ENCODE measurements at places on chromosomes 11 and 22.

DNA sequence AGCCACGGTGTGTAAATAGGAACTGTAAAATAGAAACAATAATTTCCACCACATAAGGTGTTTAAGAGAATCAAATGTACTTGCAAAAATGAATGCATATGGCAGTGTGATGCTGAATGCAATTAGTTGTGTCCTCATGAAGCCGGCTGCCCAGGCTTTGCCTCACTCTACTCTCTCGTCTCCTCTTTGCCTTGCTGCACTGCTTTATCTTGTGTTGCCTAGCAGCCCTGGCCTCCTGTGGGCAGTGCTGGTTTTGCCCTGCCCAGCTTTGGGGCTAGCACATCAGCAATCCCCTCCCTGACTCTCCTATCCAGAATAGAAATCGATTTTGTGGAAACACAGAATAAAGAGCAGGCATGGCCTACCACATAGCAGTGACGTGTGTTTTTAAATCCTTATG, 30.0 kb downstream of the LRRC32 start:
- DNase-seq, result no peak

DNA sequence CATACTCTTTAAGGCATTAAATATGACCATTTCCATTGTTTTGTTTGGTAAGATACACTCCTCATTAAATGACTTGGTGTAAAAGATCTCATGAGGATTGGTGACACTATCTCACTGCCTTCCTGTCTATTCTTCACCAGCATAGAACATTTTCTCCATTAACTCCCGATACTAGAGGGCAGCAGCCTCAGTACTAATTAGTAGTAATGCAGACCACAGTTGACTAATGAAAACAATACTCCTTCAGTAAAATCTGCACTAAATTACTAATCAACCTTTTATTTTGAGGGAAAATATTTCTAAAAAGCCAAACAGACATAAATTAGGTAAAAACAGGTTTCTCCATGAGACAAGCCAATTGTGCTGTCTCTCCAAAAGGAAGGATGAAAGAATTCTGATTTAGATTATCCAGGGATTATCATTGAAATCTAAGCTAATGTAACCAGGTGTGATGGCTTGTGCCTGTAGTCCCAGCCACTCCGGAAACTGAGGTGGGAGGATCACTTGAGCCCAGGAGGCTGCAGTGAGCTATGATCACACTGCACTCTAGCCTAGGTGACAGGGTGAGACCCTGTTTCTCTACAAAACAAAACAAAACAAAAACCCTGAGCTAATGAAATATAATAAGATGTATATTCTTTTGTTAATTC, 9.4 kb downstream of the PGM2L1 start:
- DNase-seq, result peak; percentile 75

DNA sequence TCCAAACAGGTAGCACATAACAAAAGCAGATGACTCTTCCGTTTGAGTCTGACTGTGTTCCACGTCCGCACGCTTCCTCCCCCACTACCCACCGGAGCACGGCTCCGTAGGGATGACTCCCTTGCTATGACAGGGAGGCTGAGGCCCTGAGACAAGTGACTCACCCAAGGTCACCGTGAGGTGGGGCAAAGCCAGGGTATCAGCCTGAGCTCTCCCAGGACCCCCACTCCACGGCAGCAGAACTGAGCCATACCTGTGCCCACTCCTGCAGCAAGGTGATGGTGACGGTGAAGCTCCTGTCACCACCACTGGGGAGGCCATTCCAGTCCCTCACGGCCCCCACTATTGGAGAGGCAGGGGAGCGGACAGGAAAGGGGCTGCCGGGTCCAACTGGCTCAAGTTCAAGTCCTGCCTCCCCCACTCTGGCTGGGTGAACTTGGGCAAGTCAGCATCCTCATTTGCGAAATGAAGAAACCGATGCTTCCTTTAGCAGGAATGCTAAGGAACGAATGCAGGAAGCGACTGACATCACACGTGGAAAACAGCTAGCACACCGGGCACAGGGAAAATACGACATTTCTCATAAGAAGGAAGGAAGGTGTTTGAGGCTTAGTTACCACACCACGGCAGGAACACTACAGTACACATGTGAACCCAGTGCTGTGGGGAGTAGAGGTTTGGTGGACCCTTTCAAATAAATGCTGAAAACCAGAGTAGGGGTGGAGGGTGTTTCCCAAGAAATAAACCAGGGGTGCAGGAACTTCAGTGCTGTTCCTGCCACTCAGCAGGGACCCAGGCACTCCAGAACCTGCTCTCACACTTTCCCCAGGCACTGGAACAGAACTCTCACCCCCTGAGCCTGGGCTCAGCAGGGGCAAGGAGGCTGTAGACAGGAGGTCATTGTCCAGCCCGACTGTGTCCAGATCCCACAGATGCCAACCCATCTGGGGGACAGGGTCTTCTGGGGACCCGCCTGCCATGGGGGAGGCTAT, 32.4 kb upstream of the CBX7 start:
- DNase-seq, result no peak

GRCh38 chr22:38423512-38424503, 31.2 kb downstream of the KCNJ4 start:
- DNase-seq, result no peak

DNA sequence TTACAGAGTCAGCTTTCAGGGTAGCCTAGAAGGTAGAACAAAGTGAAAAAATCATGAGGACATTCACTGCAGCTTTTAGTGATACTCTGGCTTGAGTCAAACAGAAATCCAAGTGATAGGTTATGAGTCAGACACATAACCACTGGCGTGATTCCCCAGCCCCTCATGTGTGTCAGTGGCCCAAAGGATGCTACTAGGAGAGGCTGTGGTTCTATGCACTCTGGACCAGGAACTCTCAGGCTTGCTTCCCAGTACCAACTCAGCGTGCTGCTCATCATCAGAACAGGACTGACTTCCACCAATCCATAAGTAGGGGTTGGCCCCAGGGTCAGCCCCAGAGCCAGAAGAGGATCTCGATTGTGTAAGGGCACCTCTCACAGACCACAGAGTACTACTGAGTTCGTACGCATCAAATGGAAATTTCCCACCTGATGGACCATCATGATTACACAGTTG, 116.8 kb downstream of the MED15 start:
- no peak for DNase-seq

DNA sequence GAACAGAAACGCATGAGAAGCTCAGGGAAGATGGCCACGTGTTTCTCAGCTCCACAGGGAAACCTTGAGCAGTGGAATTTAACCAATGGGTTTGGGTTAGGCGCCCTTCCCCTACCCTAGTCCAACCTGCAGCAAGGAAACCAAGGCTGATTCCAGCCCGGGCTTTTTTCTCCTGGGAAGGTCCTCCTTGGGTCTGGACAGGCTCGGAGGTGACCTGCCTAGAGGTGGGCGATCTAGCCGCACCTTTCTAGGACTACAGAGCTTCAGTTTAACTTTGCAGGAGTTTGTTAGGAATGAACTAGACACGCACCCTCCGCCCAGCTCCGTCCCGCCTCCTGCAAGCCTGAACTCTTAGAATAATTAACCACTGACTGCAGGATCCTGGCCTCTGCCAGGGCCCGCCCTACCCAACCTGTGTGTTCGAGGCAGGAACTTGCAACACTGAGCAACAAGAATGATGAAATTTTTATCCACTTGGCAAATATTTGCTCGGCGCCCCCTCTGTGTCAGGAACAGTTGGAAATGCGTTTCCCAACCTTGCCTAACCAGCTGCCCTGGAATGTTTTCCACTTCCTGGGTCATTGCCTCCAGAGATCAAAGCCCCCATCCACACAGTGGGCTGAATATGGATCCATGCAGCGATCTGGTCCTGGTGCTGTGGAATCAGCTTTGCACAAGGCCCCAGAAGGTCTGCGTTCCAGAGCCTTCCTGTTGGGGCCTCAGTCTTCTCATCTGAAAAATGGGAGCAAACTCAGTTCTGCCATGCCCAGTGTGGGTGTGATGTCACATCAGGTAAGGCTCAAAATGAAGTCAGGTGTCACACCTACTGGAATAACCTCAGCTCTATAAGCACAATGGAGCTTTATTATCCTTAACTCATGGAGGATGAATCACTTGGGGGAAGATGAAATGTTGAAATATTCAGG, 13.3 kb downstream of the MPST start:
- no peak for DNase-seq

DNA sequence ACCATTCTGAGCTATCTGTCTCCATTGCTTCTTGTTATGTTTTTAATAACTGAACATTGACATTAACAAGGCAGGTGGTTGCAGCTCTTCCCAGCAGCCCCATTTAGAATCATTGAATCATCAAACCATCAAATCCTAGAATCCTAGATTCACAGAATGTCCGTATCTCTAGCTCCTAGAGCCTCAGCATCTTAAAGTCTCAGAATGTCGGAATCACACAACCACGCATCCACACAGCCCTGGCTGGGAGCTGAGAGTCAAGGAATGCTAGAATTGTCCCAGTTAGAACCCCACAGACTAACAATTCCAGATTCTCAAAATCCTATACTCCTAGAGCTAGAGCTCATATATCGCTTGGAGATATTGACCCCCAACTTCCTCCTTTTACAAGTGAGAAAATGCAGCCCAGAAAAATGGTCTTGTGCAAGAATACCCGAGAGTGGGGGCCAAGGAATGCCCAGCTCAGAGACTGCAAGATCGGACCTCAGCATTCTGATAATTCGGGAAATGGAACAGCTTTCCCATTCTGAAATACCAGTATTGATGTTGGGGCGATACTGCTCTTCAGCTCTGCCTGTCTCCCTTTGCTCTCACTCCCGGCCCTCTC, 38.8 kb downstream of the PDE2A start:
- no peak for DNase-seq

GRCh38 chr11:13728076-13728475, 59.6 kb downstream of the FAR1 start:
- DNase-seq, result no peak

DNA sequence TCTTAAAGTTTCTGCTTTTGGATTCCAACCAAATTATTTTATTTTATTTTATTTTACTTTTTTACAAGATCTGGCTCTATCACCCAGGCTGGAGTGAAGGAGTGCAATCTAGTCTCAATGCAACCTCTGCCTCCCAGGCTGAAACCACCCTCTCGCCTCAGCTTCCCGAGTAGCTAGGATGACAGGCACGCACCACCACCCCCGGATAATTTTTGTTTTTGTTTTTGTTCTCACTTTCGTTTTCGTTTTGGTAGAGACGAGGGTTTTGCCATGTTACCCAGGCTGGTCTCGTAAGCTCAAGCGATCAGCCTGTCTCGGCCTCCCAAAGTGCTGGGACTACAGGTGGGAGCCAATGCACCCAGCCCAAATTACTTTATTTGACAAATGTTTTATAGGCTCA, 219.8 kb downstream of the ETS1 start:
- no peak for DNase-seq

DNA sequence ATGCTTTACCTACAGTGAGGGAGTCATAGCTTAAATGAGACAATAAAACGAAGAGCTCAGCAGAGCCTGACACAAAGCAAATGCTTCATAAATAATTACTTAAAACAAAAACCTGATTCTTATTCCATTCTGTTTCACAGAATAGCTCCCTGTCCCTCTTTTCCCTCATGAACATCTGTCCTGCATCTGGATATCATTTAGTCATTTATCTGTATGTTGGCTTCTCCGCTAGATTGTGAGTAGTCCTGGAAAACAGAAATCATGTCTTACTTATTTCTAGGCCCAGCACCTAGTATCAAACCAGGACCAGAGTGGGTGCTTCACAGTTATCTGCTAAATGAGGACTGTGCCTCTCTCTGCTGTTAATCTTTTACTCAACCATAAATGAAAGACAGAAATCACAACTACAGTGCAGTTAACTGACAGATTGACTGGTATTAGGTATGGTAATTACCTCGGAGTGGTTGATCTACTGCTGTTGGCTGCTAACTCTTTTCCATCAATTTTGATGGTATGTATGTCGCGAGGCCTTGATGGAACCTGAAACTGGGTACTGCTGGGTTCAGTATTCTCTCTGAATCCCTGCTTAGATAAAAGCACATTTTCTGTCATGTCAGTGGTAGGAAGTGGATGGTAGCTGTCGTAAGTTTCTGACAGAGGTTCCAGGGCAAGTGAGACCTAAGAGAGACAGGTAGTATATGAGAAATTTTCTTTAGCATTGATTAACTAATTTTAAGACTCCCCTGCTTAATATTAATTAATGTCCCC, 31.5 kb downstream of the C2CD3 start:
- no peak for DNase-seq

GRCh38 chr11:116553482-116553881, 219.3 kb downstream of the BUD13 start:
- DNase-seq, result no peak

DNA sequence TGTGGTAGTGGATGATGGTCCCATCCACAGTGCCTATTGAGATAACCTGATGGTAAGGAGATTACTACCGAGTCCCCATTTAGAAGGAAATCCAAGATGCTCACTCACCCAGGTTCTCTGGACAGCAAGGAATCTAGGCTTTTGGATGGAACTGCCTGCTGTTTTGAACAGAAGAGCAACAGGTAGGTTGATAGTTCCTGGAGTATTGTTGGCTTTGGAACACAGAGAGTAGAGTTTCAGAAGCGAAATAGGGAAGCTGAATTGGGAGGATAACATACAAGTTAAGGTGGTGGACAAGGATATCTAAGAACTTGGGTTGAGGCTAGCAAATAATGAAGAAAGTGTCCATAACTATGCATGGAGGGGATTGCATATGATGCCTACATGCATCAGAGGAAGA, 27.6 kb downstream of the SLC22A6 start:
- no peak for DNase-seq

- no peak for DNase-seq
These were observed 70.1 kb downstream of the CYB5R2 start for GRCh38 chr11:7603031-7603781.

DNA sequence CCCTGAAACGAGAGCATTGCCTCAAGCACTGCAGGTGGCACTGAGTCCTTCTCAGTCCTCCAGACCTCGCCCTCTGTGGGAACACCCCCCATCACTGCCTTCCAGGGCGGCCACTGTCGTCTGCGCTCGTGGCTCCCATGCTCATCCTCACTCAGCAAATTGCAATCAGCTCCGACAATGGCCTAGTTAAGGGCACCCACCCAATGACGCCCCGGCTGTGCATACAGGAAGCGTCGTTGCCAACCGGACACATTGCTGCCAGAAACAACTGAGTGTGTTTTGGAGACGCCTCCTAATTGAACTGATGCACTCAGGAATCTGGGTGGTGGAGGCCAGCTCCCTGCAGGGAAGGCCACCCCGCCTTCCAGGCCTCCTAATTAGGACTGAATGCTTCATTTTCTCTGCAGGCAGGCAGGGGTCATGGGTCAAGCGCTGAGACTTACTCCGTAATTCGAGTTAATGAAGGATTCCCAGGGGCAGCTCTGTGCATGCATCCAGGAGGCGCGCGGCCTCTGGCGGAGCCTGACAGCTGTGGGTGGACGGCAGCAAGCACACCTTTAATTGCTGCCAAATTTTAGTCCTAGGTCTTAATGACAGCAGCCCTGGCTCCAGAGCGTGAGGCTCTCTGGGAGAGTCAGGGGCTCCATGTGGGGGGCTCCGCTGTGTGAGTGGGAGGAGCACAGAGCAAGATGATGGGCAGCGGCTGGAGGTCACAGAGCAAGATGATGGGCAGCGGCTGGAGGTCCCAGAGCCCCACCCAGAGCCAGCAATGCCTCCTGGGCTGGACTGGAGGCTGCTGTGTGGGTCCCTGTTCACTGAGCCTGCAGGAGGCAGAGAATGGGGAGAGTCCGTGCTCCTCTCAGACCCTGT, 199.0 kb downstream of the BRD1 start:
- DNase-seq, result no peak

Data from globus pallidus (tissue), 1 donor.